ENCODE measurements at places on chromosomes 3 and 15.

DNA sequence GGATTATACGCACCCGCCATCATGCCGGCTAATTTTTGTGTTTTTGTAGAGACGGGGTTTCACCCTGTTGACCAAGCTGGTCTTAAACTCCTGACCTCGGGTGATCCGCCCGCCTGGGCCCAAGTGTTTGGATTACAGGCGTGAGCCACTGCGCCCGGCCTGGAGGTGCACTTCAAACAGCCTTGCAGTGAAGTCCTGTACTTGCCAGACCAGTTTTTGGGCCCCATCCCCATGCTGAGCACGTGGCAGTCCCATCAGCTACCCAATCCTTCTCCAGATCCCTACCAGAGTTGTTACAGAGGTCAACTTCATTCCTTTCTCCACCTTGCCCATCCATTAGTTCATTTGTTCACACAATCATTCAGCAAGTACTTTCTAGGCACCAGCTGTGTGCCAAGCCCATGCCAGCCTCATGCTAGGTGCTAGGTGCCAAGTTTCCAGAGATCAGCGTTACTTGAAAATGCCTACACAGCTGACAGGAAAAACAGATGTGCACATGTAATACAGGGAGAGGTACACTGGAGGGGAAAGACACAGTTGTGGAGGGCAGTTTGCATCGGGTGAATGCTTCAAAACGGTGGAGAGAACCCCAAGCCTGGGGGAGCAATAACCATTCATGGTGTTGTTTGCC, 2.2 kb downstream of the DNAH1 start:
- DNase-seq = no peak

DNA sequence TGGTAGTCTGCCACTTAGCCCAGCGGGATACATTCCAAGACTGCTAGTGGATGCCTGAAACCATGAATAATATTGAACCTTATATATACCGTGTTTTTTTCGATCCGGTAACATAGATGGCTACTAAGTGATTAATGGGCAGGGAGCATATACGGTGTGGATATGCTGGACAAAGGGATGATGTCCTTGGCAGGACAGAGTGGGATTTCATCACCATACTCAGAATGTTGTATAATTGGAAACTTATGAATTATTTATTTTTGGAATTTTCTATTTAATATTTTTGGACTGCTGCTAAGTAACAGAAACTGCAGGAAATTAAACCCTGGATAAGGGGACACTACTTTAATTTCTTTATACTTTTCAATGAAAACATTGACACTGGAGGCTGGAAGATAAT, 53.2 kb downstream of the ASTE1 start:
- DNase-seq = no peak

DNA sequence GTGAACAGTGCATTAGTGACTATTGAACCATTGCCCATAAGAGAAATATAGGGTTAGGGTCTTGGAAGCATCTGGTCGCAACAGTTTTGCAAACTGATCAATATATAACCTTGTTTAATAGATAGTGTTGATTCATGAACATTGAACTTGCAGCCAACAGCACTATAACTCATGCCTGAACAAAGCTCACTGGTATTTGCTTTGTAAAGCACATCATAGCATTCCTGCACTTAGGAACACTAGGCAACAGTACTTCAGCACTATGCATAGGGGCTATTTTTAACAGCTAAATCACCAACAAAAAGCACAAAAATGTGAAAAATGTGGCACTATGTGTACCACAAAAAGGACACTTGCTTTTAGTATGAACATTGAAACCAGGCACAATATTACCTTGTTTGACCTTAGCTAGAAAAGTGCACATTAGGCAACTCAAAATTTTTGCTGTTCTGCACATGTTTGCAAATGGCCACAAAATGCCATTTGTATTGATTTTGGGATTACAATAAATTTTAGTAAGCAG, 68.0 kb downstream of the OXNAD1 start:
- DNase-seq = no peak

DNA sequence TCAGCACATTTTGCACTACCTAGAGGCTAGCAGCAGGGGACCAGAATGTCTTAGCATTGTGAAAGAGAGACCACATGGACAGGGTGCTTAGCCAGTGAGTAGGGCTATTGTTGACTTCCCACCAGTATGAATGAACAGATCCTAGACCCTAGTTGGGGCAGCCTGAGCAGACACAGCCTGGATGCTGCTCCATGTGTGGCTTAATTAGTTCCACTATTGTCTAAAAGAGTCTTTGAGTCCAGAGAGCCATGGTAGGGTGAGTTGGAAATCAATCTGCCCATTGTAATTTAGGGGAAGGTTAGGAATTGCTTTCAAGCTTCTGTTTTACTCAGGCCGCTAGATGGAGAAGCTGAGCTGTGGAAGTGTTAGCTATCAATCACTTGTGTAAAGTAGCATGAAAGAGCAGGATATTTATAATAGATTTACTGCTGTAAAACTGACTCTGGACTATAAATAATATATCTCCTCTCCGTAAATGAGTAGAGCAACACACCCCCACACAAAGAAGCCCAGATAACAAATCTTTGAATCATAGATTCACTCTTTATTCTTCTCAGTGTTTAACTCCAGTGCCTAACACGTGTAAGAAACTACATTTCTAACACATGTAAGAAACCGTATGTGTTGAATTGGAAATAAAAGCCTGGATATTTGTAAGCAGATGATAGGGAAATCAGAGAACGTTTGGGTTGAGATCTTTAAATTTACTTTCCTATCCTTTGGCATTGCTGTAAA, 4.1 kb upstream of the GCSAM start:
- DNase-seq = peak; percentile 76

GRCh38 chr3:97983933-97984491, 11.8 kb upstream of the RIOX2 start:
- DNase-seq = no peak

GRCh38 chr3:53242155-53242554, 13.7 kb downstream of the TKT start:
- DNase-seq = peak; percentile 60

GRCh38 chr3:140022066-140022770, 87.2 kb downstream of the CLSTN2 start:
- no peak for DNase-seq

GRCh38 chr15:90994059-90994416, 297 bp downstream of the PRC1 start:
- DNase-seq = peak; percentile 23

- DNase-seq = no peak
These were observed 134.6 kb upstream of the KBTBD8 start for GRCh38 chr3:66863205-66864111.

DNA sequence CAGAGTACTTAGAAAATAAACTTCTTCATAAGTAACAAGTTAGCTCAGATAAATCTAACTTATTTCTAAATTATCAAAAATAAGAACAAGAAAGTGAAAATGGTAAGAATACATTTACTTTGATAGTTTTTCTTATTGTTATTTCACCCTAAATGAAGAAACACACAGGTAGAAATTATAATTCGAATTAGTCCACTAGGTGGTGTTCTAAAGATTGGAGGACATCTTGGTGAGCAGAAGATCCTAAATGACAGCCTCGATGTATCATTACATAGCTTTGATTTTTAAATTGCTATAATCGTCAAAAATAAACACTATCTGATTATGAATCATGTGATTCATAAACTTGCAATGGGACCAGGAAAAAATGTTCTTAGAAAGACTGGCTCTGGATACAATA, 280.8 kb upstream of the UBE2E2 start:
- peak; percentile 50 for DNase-seq

GRCh38 chr3:136632625-136633081, 119.5 kb downstream of the STAG1 start:
- DNase-seq = no peak

DNA sequence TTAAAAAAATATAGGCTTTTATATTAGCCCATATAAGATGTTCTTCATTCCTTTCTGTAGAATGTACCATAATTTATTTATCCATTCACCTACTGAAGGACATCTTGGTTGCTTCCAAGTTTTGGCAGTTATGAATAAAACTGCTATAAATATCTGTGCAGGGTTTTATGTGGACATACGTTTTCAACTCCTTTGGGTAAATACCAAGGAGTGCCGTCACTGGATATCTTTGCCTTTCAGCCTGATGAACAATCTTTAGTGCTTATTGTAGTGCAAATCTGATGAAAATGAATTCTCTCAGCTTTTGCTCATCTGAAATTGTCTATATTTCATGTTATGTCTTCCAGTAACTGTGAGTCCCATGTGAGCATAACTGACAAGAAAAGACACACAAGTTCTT, 26.6 kb upstream of the BLM start:
- DNase-seq = no peak

- DNase-seq = no peak
These were observed 7.5 kb upstream of the A4GNT start for GRCh38 chr3:138139691-138140090.

GRCh38 chr15:52427804-52428203, 100.9 kb downstream of the MYO5A start:
- peak; percentile 53 for DNase-seq

GRCh38 chr15:90231028-90232017, 2.4 kb downstream of the CIB1 start:
- DNase-seq = peak; percentile 45

Measured in hematopoietic multipotent progenitor cell treated with erythropoietin and hydrocortisone succinate and interleukin-3 and kit ligand, for 4 days (in vitro differentiated cells).